GM23338 (cell line): ENCODE measurements at places on chromosomes 12 and 14. TPM values are rescaled to one million over a fixed set of nuclear protein-coding genes. Genes with fewer than 3 reads are reported as not detected.

KRT8 gene
- total RNA-seq = 250 and 264 TPM in 2 replicates

TRHDE gene
- 5.7 and 7.7 TPM in 2 replicates for total RNA-seq

RNFT2 gene
- total RNA-seq = 19.7 and 22.9 TPM in 2 replicates

NDRG2 gene
- total RNA-seq = 15.2 and 20.6 TPM in 2 replicates

GPRC5D gene
- total RNA-seq = not detected in 2 replicates

OVCH1 gene
- not detected in 2 replicates for total RNA-seq

ETFBKMT gene
- 2.3 and 3.2 TPM in 2 replicates for total RNA-seq

FAR2 gene
- total RNA-seq = 18.7 and 25.9 TPM in 2 replicates

TMEM260 gene
- 13.2 and 22.9 TPM in 2 replicates for total RNA-seq

KLRC2 gene
- not detected in 2 replicates for total RNA-seq

FAM90A1 gene
- 0.14 TPM in 1 of 2 replicates, not detected in the other for total RNA-seq

TGFB3 gene
- 0.17 and 0.35 TPM in 2 replicates for total RNA-seq

DNA sequence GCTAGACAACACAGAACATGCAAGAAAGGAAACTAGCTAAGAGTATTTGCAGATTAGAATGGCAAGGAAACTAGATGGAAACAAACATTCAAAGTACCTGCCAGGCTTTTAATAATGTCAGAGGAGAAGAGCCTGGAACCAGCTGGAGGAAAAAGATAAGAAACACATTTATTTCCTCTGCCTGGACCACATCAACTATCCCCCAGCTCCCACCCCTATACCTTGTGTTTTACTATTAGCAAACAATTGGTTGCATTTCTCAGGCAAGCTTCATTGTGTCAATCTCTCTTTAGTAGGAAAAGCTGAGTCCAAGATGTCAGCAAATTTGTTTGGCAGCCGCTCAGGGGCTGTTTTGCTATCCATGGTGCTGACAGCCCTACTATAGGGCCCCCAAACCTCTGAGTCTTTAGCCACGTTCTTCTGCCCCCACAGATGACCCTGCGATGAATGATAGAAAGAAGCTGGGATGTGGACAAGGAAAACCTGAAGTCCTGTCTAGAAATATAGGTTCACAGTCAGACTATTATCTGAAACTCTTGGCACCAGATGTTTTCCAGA, 11.6 kb upstream of the SYNDIG1L start:
- DNase-seq = peak; percentile 69

DNA sequence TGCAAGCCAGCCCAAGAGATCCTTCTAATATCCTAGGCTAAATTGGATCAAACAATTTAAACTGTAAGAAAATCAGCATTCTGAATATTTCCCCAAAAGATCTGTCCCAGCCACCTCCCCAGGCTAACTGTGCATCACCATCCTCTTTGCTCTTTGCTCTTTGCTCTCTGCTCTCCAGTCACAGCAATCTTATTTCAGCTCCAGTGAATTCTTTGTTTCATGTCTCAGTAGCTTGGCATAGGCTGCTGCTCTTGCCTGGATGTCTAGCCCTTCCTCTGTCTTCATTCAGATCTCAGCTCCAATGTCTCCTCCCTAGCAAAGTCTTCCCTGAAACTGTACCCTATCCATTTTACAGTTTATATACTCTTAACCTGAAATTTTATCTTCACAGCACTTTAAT, 399.8 kb upstream of the USP15 start:
- no peak for DNase-seq

DNA sequence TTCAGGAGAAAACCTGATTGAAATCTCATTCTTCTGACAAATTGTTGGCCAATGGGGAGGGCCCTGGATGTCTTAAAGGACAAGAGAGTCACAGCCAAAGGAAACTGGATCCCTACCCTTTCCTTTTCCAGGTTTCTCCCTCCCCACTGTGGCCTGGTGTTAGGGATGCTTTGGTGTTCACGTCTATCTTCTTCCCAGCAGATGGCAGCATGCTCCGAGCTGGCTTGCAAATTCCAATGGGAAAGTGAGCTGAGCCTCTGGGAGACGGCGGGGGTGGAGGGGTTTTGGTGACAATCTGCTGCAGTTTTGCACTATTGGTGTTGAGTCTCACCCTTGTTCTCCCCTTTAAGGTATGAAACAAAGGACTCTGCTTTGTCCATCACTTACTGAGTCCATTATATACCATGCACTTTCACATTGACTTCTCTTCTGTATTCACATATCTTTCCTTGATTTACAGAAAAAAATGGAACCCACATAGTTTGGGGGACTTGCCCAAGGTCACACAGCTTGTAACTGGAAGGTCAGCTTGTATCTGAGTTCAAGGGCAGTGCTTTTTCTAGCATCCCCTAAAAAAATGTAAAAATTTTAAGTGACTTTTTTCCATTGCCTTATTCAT, 39.3 kb downstream of the CCDC177 start:
- DNase-seq = peak; percentile 89

GRCh38 chr14:37437490-37437889, 157.6 kb downstream of the FOXA1 start:
- DNase-seq = no peak

GRCh38 chr14:58944343-58944967, 244.0 kb upstream of the DAAM1 start:
- peak; percentile 59 for DNase-seq

GRCh38 chr14:62759796-62760195, 285.5 kb downstream of the KCNH5 start:
- peak; percentile 50 for DNase-seq

GRCh38 chr12:51749206-51749985, 99.1 kb downstream of the FIGNL2 start:
- DNase-seq = no peak

DNA sequence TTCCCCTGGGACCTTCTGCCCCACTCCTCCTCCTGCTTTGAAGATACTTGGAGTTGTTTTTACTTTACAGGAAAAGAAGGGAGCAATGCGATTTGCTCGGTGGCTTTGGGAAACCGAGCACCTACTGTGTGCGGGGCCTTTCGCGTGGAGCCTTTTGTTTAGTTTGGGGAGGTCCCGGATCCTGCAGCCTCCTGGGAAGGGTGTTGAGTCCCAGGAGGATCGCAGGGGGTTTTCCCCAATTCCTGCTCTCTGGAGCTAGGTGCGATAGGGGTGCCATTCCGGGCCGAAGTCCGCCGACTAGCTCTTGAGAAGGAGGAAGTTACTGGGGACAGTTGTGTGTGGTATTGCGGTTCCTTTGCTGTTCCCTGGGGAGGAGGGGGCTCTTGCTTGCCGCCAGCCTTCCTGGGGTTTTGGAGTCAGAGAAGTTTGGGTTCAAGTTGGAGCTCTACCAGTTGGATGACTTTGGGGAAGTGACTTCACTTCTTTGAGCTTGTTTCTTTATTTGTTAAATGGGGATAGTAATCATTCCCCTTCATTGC, 1.1 kb downstream of the BRI3BP start:
- DNase-seq = peak; percentile 49

GRCh38 chr14:35492569-35493014, 41.4 kb upstream of the INSM2 start:
- DNase-seq = no peak

- no peak for DNase-seq
Observed at GRCh38 chr14:70748422-70748821, 60.9 kb downstream of the MAP3K9 start.

- DNase-seq = no peak
Observed at GRCh38 chr12:63164911-63165310, 13.9 kb upstream of the AVPR1A start.
